Caco-2 (cell line): ENCODE measurements at places on chromosomes 13 and 19.

DNA sequence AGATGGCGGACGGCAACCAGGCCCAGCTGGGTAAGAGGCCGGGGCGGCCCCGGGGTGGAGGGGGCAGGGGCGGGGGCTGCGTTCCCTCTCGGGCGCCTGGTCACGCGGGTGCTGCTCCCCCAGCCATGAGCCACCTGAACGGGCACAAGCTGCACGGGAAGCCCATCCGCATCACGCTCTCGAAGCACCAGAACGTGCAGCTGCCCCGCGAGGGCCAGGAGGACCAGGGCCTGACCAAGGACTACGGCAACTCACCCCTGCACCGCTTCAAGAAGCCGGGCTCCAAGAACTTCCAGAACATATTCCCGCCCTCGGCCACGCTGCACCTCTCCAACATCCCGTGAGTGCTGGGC, 11.1 kb downstream of the PTBP1 start:
- DNase-seq, result no peak

- DNase-seq, result peak; percentile 82
Observed at GRCh38 chr19:18519962-18520847, 1.7 kb downstream of the ELL start.

GRCh38 chr13:114054264-114054663, 78.2 kb downstream of the RASA3 start:
- DNase-seq, result no peak

GRCh38 chr13:41356786-41357185, 45.7 kb downstream of the NAA16 start:
- DNase-seq, result no peak

DNA sequence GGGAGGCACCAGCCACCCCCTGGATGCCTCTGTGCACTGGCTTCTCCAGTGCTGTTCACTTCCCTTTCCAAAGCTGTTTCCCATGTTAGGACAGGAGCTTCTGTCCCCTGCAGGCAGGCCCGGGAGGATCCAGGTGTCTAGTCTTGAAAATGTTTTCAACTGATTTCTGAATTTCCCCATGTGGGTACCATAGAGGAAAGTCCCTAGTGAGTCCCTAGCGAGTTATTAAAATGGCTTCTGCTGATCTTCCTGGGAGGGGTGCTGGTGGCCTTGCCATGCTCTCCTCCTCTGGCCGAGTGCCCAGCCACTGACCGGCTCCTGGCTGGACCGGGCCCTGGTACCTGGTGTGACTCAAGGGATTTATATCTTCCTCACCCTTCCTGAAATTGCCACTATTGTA, 5.2 kb upstream of the ANKRD10 start:
- DNase-seq, result no peak

GRCh38 chr13:63546524-63546923, 2130.9 kb upstream of the PCDH20 start:
- DNase-seq, result no peak

DNA sequence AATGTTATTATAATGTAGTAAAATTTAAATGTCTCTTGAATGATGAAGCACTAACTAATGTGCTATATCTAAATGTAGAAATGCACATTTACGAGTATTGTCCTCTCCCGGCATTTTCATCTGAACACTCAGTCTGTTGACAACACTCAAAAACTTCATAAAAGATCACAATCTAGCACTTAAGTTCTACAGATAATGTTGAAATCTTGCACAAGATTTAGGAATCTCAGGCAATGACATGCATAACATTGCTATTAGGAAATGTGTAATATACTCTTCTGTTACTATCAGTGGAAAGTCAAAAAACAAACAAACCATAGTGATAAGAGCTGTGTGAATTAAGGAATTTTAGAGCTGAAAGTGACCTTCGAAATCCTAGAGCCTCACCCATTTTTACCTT, 37.5 kb upstream of the XPO4 start:
- no peak for DNase-seq

DNA sequence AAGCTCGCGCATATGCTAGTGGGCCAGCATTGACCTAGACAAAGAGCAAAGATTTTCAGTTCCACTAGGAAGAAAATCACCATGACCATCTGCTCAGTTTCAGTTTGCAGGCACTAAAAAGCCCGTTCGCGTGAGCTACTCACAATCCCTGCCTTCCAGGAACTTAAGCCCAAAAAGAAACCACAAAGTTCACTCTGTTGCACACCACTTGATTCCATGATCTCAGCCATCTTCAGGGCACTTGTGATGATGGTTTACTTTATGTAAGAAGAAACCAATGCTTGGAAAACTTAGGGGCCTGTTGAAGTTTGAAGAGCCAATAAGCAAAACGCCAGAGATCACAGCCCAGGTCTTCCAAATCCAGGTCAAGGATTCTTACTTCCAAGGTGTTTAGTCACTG, 45.0 kb upstream of the SLC15A1 start:
- DNase-seq, result no peak

DNA sequence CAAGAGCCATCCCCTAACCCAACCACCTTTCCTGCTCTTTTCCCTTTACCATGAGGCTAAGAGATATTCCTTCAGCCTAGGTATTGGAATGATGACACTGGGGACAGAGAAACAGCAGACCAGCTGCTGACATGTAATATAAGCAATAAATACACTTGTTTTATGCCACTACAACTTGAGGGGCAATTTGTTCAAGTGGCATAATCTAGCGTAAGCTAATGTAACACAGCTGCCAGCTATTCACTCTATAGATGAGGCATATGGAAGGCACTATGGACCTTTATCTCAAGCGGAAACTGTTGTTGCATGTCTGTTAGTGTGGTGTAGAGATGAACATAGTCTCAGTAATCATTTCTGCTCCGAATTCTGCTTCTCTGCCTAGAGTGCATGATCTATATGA, 111.1 kb downstream of the STARD13 start:
- DNase-seq, result no peak

DNA sequence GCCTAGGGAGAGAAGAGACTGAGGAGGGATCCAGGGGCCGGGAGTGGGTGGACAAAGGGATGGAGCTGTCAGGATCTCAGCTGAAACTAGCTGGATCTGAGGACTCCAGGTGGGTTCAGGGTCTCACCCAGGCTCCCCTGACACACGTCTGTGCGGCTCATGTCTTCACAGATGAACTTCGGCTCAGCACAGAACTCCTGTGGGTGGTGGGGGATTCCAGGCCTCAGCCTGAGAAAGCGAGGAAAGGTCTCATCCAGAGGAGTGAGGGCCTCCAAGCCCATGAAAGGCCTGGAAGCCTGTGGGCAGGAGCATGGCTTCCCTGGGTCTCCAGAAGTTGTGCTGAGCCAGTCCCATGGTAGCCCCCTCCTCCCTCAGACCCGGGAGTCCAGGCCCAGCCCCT, 1.4 kb downstream of the CAPN12 start:
- DNase-seq, result no peak

DNA sequence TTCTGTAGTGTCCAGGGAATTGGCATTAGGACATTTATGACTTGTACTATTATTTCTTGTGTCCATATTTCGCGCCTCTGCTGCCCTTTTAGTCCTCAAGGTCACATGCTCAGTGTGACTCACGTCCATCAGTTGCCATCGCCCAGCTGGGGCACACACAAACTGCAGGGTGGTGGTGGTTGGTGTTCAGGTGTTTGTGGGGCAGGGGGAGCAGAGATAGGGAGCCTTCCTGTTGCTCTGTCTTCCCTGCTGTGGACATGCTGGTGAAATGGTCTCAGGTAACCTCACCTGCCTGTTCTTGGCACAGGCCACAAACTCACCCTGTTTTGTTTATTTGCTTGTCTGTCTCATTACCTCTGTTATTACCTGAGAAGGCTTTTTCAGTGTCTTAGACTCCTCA, 22.4 kb downstream of the PRR12 start:
- no peak for DNase-seq

GRCh38 chr19:6521718-6522646, 8.8 kb upstream of the TNFSF9 start:
- DNase-seq, result no peak

DNA sequence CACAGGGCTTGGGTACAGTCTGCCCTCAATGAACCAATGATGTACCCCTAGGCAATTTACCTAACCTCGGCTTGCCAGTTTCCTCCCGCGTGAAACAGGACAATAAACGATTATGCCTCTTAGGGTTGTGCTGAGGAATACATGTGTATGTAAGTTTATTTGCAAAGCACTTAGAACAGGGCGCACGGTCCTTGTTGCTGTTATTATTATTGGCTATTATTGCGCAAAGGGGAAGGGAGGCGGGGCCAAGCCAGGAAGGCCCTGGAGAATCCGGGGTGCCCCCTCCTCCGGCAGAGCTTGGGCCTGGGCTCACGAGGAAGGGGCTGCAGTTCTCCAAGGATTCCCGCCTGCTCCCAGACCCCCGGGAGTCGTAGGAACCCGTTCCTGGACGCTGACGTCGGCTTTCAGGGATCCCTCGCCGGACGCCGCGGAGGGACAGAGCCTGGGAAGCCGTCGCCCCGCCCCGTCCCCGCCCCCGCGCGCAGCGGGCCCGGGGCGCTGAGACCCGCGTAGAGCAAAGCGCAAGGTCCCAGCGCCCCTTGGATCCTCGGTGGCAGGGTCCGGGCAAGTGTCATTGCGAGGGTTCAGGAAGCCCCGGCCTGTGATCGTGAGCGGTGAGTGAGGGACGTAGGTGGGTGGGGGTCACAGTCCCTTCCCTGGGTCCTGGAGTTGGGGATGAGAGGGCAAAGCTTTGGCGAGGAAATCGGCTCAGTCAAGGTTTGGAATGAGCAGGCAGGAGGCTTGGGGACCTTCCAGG, at the start of gene TMEM91:
TMEM91 (plus strand) TSS at position 293 of the 757 bp plus-strand sequence. CDS start 1,777 bp downstream, outside the sequence.
- no peak for DNase-seq

GRCh38 chr19:56319991-56320390, 5.4 kb upstream of the ZSCAN5A start:
- no peak for DNase-seq

GRCh38 chr13:112072534-112073244, 5.7 kb downstream of the SOX1 start:
- DNase-seq, result no peak

GRCh38 chr19:12666265-12667048, at the start of the genes MAN2B1 and WDR83:
Gene MAN2B1 (minus strand): TSS chr19:12666742. CDS start chr19:12666701, 41 bp downstream.
Gene WDR83 (plus strand): TSS chr19:12666807. CDS start chr19:12669791, 2,984 bp downstream.
- DNase-seq, result peak; percentile 80

GRCh38 chr13:77038907-77039480, 12.0 kb upstream of the FBXL3 start:
- no peak for DNase-seq

- DNase-seq, result peak; percentile 79
Observed at GRCh38 chr19:39428283-39429112, 7.3 kb downstream of the RPS16 start.

DNA sequence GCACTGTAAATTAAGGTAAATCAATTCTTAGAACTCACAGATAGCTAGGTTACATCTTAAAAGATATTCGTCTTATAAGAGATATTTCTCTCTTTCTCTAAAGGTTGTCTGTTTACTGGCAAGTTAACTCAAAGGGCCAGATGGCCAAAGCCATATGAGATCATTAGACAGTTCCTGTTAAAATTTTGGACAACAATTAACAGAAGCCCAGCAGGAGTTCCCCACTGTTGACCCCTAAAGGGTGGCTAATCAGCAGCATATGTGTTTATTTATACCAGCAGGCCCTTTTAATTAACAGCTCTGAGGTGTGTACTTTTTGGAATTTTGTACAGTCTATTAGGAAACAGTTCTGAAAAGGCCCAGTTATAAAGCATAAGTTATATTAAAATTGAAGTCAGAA, 245.8 kb downstream of the LIG4 start:
- DNase-seq, result no peak

GRCh38 chr19:14333101-14333871, 48.0 kb upstream of the ADGRE5 start:
- peak; percentile 32 for DNase-seq

DNA sequence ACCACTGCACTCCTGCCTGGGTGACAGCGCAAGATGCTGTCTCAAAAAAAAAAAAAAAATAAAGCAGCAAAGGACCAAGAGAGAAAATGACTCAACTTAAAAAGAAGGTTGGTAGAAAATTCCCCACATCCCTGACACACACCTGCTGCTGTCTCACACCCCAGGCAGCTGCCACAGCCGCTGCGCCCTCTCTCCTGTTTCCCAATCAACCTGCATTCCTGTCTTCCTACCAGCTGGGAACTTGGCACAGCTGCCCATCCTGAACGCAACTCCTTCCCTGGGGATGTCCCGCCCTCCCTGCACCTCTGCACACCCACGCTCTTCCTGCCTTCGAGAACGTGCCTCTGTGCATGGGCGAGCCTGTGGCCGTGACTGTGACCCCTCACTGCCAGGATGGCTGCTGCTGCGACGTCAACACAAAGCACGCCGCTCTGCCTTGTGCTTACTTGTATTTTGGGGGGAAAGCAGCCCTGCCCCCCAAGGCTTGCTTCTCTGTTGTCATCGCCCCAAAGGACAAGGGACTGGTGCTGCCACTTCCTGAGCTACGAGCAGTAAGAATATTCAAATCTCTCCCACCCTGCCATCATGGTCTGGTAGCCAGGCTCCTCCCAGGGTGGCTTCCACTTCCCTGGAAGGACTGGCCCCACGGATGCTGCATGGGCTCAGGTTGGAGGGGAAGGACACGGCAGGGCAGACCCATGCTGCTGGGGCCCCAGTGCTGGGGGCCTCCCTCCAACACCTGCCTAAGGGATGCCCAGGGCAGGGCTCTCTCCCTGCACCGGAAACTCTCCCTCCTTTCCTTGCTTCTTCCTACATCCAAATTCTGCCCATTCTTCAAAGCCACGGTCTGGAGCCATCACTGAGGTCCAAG, 20.7 kb downstream of the SH3GL1 start:
- DNase-seq, result no peak

- DNase-seq, result no peak
Observed at GRCh38 chr19:41427647-41428480, 690 bp upstream of the B3GNT8 start.

GRCh38 chr13:59690857-59691500, 472.7 kb downstream of the DIAPH3 start:
- no peak for DNase-seq

- DNase-seq, result no peak
Observed at GRCh38 chr13:44125943-44126469, 246.3 kb downstream of the LACC1 start.

GRCh38 chr13:21882766-21883165, 211.9 kb downstream of the FGF9 start:
- DNase-seq, result no peak
